ENCODE measurements at places on chromosomes 13 and 19.

DNA sequence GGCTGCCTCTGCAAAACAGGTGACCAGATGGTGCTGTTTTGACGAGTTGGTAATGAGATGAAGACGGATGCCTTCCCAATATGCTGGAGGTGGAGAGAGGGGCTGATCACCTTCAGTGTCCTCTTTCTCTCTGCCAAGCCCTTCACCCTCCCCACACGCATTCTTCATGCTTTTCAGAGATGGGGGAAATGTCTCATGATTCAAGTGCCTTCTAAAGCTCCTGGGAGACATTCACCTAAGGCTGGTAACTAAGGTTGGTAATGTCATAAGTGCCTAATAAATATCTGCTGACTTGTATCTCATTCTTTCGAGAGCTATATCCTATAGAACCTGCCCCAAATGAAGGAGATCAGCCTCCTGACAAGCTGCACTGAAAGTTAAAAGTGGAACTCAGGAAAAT is 86.2 kb upstream of the MBNL2 start:
- DNase-seq = no peak

DNA sequence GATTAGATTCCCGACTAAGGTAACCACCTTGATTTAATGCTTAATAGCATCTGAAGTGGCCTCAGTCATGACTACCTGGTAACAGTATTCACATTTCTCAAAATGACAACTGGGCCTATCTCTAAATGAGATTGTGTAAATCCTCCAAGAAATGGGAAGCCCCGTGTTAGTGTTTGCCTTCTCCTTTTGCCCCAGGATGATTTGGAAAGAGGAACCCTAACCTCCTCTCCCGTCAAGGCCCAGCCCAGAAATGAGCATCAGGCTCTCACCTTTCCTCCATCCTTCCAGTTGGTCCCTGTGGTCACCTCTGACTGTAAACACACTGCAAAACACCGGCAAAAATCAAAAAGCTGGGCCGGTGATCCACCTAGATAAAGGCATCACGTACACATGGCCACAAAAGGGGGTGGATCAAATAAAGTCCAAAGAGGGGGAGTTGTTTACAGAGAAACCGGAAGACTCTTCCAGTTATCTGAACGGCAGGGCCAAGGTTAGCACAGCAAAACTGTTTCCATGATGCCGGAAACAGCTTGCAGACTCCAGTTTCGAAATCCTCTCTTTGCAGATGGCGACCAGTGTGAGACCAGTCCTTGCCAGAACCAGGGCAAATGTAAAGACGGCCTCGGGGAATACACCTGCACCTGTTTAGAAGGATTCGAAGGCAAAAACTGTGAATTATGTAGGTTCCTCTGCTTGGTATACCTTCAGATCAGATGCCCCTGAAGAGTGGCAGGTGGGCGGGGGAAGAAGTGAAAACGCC is 16.4 kb downstream of the F10 start:
- no peak for DNase-seq

GRCh38 chr13:93226065-93226622 is 463 bp upstream of the GPC6 start:
- no peak for DNase-seq

GRCh38 chr13:99657848-99658260 is 156.6 kb downstream of the TM9SF2 start:
- DNase-seq = no peak

DNA sequence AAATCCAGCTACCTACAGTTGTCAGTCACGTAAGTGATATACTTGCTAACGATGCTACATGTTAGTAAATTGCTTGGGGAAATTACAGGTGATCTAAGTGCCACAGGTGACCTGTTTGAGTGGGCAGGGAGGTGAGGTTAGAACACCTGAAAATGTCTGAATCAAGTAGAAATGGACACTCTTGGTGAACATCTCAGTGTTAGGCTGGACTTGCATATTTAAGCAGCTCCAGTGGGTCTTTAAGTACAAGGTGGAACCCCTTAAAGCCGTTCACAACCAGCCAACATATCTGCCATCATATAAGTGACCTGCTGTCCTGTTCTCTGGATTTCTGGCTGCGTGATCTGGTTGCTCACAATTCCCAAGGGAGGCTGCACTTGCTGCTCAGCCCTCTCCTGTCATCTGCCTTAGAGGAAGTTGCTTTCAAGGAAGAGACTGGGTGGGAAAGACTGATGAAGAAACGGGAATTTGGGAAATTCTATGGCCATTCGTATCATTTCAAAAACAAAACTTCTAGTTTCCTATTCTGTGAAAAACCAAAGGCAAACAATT is 244.0 kb downstream of the DCLK1 start:
- no peak for DNase-seq

GRCh38 chr13:74747186-74747955 is 613.2 kb upstream of the KLF12 start:
- no peak for DNase-seq

DNA sequence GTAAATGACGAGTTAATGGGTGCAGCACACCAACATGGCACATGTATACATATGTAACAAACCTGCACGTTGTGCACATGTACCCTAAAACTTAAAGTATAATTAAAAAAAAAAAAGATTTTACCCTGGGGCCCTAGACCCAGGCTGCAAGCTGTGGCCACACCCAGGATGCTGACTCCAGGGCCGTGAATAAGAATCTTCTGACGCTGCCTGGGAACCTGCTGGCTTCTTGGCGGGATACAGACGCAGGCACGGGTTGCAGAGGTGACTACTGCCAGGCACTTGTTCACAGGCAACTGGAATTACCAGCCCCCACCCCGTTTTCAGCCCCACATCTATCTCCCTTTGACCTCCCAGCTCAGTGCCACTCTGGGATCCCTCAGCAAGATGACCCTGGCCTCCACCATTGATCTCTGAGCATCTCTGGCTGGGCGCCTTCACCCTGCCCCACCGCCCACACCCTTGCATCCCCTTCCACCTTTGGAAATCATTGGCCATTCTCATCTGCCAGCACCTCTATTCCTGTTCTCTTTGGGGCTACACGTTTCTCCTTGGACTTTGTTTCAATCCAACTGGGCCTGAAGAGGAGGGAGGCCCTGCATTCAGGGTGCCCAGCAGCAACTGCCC is 21.1 kb upstream of the CFAP97D2 start:
- no peak for DNase-seq

- DNase-seq = no peak
Measured at GRCh38 chr13:41127701-41128100, 4.9 kb downstream of the KBTBD6 start.

DNA sequence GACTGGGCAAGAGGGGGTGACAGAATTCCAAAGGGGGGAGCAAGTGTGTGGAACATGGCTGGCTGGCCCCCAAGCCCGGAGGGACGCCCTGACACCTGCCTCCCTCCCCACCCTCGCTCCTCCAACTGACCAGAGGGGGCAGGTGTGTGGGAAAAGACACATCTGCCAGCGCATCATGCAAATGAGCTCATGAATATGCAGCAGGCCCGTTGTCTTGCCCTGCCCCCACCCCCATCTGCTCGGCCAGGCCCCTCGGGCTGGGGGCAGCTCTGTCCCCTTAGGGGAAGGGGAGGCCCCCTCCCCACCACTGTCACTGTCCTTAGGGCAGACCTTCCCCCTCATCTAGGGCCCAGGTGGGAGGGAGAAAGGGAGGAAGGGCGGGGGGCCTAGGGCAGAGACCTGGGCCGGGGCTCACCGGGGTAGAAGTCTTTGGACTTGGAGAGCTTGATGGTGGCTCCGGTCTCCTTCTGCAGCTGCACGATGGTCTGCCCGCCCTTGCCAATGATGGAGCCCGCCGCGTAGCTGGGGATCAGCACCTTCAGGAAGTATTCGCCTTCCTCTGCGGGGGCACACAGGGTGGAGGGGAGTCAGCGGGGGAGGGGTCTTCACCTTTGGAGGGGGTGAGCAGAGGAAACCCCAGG is 12.9 kb downstream of the NOVA2 start:
- no peak for DNase-seq

- no peak for DNase-seq
Measured at GRCh38 chr13:80821466-80821865, 480.5 kb upstream of the SPRY2 start.

- no peak for DNase-seq
Measured at GRCh38 chr19:41720103-41720502, 11.7 kb downstream of the CEACAM5 start.

GRCh38 chr19:9528757-9529336 is 9.6 kb downstream of the ZNF426 start:
- no peak for DNase-seq

DNA sequence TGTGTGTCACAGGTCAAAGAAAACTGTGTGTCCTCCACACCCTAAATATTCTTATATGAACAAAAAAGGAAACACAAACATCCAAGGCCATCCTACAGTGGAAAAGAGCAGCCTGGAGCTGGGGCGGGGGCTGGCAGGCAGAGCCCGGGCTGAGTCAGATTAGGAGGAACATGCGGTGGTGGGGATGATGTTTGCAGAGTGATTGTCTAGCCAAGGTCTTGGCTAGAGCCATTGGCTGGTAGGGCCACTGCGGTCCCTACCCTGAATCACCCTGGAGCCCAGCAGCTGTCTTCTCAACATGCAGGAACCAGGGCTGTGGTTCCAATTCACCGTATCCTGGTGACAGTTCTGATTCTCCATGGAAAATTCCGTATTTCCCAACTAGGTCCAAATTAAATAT is 439.5 kb downstream of the FGF9 start:
- no peak for DNase-seq

DNA sequence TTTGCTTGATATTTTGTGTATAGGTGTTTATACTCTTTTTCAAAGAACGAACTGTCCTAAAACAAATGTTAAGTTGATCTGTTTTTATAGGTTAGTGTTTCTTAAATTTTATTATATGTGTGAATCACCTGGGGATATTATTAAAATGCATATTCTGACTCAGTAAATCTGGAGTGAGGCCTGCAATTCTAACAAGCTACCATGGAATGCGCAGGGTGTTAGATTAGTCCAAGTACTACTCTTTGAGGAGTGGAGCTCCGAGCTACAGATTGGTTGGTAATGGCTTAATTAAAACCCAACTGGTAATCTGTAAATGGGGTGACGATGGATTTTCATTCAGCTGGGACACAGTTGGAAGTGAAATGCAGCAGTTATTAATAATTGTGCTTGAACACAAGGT is 214.1 kb upstream of the UFM1 start:
- DNase-seq = no peak

- no peak for DNase-seq
Measured at GRCh38 chr19:50713556-50714236, 5.9 kb downstream of the SHANK1 start.

DNA sequence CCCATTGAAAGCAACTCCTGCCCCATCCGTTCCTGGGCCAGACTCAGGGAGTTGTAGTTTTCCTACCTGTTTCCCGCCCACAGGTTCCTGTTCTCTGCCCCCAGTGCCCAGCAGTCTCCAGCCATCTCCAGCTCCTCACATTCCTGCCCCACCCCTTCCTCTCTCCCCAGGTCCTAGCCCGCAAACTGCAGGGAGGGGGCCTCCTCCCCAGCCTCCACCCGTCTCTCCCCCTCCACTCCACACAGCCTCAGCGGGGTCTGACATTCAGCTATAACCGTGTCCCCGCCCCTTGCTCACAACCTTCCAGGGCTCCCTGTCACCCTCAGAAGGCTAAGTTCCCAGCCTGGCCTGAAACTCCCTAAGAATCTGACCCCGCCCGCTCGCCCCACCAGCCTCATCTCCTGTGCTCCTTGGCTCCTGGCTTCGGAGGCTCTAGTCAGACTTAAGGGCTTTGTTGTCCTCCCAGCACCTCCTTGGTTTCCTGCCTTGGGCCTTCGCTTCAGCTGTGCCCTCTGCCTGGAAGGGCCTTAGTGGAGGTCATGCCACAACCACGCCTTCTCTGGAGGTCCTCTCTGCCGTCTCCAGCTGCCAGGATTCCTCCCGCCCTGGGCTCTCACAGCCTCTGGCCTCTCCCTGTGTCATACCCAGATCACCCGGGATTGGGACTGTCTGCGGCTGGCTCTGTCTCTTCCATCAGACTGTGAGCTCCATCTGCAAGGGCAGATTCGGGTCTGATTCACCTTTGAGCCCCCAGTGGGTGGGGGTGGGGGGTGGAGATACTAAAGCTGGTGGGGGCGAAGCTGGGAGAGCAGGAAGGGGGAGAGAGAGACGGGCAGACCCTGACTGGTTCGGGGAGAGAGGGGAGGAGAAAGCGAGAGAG is 5.1 kb upstream of the SPACA6 start:
- no peak for DNase-seq

Data from activated CD4-positive, alpha-beta T cell treated with anti-CD3 and anti-CD28 coated beads, Interleukin-2, amount 50 U/mL, for 24 hours (primary cell).